ENCODE measurements at places on chromosomes 2 and 18.

DNA sequence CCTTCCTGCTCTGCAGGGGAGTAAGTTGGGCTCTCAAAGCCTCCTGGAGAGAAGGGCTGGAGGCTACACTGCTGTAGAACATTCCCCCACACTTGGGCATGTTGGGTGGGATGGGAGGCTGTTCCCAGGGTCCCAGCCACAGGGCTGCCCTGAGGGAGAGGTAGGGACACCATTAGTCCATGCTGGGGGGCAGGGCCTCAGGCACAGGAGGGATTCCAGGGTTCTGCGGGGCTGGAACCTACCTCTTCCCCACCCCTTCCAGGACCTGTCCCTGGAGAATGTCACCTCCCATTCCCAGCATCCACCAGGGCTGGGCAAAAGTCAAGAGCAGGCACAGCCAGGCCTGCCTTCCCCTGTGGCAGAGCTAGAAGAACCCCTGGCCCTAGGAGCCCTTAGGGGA, 6.9 kb upstream of the ADRA2B start:
- no peak for DNase-seq

DNA sequence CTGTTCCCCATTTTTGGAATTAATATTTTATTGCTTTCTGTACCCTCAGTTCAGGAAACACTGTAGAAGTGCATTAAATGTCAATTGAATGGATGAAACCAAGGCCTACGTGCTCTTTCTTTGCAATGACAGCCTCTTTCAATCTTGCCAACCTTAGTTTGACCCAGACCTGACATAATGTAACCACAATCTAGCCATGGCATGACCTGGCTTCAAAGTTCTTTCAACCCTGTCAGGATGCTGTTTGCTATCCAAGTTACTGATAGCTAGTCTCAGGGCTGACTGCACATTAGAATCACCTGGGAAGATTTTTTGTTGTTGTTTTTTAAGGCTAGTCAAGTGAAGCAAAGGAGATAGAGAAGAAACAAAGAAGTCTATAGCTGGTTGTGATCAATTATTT, 190.9 kb upstream of the PKDCC start:
- no peak for DNase-seq

GRCh38 chr18:55515941-55516710, 71.9 kb downstream of the TCF4 start:
- DNase-seq, result no peak

DNA sequence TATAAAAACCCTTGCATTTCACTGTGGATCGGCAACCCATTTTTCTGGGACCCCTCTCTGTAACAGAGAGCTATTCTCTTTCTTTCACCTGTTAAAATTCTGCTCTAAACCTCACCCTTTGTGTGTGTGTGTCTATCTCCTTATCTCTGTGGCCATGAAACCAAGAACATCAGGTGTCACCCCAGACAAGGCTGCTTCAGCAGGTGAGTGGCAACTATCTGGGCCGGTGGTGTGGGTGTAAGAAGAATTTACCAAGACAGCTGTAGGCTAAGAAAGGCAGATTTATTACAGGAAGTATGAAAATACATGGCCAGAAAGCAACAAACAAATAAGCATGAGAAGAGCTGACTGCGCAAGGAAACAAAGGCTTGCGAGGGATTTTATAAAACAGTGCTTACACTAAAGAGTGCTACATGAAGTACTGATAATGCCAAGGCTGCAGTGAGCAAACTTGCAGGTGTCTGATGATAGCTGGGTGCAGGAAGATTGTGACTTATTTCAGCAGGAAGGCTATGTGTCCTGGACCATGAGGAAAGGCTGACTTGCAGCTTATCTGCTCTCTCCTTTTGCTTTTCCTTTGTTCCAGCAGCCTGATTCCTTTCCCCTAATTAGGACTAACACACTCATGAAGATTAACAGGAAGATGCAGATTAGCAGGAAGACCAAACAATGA, 421.1 kb downstream of the PTH2R start:
- no peak for DNase-seq

DNA sequence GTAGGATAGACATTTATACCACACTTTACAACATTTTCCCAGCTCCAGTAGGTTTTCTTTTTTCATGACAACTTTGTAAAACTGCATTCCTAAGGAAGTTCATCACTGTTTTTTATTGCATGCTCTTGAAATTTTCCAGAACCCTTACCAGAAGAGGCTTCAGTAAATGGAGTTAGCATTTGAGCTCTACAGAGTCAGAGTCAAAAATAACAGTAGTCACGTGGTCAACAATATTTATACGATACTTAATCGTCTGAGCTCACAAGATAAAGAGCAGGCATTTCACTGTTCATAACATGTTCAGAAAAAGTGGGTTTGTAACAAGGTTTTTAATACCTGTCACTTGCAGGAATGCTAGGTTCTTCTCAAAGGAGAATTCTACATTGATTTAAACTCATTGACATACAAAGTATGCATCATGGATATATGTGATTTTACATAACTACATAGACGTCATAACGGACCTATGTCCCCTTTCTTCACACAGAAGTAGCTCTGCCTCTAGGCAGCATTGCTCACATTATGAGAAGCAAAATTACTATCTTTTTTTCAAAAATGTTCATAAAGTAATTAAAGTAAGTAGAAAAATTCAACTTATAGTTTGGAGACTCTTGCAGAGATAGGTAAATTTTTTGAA, 187.0 kb upstream of the COL3A1 start:
- no peak for DNase-seq

GRCh38 chr2:99348173-99348572, 11.0 kb downstream of the EIF5B start:
- DNase-seq, result no peak

GRCh38 chr2:30693821-30694281, 113.4 kb downstream of the CAPN13 start:
- no peak for DNase-seq

DNA sequence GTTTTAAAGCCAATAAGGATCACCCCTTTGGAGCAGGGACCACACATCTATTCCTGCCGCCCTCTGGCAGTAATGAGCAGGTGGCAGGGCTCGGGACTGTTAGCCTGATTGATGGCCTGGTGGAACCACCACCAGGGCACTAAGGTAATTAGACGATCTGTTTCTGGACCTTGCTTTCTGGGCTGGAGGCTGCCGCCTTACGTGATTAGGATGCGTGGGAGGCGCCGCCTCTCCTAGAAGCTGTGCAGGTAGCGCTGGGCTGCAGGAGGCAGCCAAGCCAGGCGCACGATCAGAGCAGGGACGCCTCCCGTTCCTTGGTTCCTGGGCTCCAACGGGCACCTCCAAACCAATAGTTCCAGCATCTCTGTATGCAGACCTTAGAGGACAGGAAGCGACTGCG, 242.6 kb upstream of the RAB12 start:
- DNase-seq, result no peak

DNA sequence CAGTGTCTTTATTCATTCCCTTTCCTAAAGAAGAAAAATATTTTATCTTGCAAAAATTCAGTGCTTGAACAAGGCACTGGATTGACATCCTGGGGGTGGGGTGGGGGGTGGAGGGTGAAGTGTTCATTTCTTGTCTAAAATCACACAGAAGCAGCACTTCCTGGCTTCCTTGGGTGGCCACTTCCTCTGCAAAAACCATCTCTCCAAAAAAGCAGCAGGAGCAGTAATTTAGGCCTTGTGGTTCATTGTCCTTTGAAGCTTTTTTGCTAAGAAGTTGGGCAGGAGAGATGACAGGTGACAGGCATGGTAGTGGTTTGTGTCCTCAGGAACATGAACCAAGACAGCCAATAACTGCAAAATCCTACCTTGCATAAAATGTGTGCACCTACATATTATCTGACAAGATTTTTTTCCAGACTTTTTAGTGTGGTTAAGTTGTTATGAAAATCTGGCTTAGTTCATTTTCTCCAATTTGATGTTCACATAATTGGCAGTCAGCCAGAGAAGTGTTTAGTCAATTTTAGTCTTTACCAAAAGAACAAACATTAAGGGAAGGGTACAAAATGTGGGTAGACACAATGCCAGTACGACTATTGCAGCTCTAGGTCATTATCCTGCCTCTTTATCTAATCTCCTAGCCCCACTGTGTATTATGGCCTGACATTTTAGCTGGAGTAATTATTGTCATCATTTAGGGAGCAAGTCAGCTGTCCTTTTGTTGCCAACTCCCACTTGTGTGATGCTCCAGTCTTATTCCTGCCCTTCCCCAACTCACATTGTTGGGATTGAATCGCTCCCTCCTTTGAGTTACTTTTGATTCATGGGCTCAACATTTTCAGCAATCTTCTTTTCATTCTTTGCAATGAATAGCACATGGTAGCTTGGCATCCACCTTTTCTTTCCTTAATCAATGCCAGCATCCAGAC, 177.2 kb downstream of the MYO3B start:
- no peak for DNase-seq

DNA sequence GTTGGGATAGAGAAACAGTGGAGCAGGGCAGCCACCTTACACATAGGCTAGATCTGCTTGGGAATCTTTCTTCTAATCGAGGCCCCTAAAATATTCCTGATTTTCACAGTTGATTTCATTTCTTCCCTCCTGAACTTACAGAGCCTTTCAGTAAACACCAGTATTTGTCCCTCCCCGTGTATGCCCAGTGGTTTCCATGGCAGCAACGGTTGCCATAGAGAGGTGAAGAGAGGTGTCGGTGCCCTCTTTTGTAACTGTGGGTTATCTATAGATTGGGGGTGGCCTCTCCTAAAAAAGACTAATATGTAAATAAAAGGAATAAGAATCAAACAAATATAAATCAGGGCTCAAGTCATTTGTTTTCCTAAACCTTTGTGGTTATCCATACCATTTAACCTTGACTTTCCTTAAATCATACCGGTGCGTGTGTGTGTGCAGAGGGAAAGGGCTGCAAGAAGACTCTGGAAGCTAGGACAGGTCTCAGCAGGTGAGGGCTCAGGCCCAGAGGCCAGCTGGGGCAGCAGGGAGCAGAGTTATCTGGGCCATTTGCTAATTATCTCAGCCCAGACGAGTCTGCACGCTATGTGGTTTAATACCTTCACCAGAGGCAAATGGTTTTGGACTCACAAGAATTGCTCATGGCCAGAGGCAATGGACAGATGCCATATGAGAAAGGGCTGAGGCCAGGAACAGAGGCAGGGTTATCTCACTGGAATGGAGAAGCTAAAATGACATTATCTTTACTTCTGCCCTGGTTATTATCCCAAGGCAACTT, 35.5 kb downstream of the LIPG start:
- DNase-seq, result no peak

- no peak for DNase-seq
Observed at GRCh38 chr18:23133860-23134779, 1.2 kb upstream of the CABLES1 start.

GRCh38 chr2:158772306-158773078, 22.6 kb upstream of the DAPL1 start:
- DNase-seq, result no peak

- no peak for DNase-seq
Observed at GRCh38 chr2:26587994-26588393, 53.2 kb downstream of the CIB4 start.

DNA sequence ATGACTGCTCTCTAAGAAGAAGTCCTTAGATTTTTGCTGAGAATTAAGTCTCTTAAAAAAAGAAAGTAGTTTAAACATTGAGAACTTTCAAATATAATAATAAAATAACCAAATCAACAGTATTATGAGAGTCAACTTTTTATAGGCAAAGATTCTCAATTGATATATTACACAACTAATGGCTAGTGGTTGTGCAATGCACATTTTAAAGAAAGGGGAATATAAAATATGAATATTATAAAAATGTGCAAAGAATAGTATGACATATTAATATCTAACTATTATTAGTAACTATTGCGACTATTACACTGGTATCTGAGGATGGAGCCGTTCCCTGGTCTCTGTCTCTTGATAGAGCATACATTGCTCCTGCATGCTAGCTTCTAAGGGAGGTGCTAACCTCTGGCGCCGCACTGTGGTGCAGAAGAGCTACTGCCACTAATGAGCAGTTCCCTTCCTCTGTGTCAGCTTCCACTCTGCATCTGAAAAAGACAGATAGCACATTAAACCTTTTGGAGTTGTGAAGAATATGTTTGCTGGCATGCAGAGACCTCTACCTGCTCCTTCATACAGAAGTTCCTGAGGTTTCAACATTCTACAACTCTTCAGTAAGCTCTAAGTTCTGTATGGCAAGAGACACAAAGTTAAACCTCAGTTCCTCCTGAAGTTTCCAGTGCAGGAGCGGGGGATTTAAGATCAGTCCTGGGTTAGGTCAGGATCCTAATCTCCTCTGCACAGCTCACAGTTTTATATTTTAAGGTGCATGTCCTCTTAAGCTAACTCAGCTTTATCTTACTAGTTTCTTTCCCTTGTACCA, 3.5 kb upstream of the SLC9A2 start:
- peak; percentile 4 for DNase-seq

DNA sequence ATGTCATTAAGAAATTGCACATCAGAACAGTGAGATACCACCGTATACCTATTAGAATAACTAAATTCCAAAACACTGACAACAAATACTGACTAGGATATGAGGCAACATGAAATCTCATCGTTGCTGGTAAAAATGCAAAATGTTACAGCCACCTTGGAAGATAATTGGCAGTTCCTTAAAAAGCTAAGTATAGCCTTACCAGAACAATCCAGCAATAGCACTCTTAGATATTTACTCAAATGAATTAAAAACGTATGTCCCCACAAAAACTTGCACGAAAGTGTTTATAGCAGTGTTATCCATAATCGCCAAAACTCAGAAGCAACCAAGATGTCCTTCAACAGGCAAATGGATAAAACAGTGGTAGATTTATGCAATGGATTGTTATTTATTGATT, 241.7 kb downstream of the EPHA4 start:
- DNase-seq, result no peak

GRCh38 chr18:48127606-48128005, 197.1 kb upstream of the SMAD2 start:
- no peak for DNase-seq

- no peak for DNase-seq
Observed at GRCh38 chr2:83972128-83972527, 487.0 kb downstream of the SUCLG1 start.

DNA sequence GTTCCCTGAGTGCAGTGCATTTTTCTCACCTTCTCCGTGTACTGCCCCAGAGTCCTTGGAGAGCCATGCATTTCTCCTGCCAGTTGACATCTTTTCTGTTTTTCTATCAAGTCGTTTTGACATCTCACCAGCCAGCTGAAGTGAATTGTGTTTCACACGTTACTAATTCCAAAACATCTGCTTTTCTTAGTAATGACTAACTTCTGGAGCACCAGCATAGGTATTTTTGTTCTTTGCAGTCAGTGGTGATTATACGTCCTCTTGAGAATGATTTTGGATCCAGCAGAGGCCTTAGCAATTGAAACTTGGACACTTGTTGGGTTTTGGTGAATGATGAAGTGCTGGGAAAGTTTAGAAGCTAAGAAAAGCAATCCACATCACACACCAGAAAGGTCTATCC, 112.5 kb downstream of the PIK3C3 start:
- no peak for DNase-seq

DNA sequence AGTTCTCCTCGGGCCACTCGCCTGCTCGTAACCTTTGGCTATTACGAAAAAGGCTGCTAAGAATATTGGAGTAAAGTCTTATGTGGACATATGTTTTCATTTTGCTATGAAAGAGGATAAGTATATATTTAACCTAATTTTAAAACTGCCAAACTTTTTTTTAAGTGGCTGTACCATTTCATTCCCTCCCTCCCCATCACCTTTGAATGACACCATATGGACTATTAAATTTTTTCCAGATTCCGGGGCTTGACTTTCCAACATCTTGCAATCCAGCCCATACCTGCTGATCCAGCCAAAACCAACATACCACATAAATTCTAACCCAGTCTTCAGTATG, 31.5 kb downstream of the REEP1 start:
- DNase-seq, result no peak

- DNase-seq, result no peak
Observed at GRCh38 chr18:58118536-58118935, 74.5 kb downstream of the NEDD4L start.
